ENCODE measurements at places on chromosomes 5 and 9. TPM values are rescaled to one million over a fixed set of nuclear protein-coding genes. Genes with fewer than 3 reads are reported as not detected.

- H3K36me3 ChIP-seq, result no peaks in the 10 kb centered on the region
- no peak overlapping the region for H3K4me3 ChIP-seq
- H3K4me1 ChIP-seq, result no peaks in the 10 kb centered on the region
- no peak overlapping the region for H3K27ac ChIP-seq
- DNase-seq, result no peak
Measured at GRCh38 chr5:175351126-175351525, 92.9 kb downstream of the DRD1 start.

- H3K27ac ChIP-seq, result no peak overlapping the region
- H3K27me3 ChIP-seq, result no peaks in the 10 kb centered on the region
- no peak for DNase-seq
- H3K4me1 ChIP-seq, result no peaks in the 10 kb centered on the region
- H3K36me3 ChIP-seq, result no peaks in the 10 kb centered on the region
- no peak overlapping the region for H3K4me3 ChIP-seq
Measured at GRCh38 chr9:85484235-85484634, 257.5 kb downstream of the AGTPBP1 start.

TLX3 gene
- total RNA-seq, result not detected

DNA sequence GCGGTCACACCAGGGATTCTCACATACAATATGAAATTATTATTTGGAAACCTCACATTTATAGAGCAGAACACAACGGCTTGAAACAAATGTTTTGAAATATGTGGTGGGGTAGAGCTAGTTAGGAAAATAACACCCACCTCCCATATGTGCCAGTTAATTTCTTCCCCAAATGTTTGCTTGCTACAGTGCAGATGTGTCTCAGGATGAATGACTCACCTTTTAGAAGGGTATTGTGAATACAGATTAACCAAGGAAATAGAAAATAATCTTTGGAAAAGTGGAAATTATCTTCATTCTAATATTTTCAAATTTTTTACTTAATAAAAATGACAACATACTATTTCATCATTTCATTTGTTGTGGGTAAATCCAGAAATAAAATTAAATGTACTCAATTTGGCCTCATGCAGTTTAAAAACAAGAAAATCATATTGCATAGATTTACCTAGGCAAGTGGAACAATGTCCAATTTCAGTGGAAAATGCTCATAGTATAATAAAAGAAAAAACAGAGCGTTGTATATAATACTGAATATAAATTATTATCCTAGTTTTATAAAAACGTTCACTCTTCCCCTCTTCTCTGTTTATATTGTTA, 39.3 kb upstream of the RICTOR start:
- DNase-seq, result no peak
- no peak overlapping the region for H3K27ac ChIP-seq
- H3K4me3 ChIP-seq, result no peak overlapping the region

DNA sequence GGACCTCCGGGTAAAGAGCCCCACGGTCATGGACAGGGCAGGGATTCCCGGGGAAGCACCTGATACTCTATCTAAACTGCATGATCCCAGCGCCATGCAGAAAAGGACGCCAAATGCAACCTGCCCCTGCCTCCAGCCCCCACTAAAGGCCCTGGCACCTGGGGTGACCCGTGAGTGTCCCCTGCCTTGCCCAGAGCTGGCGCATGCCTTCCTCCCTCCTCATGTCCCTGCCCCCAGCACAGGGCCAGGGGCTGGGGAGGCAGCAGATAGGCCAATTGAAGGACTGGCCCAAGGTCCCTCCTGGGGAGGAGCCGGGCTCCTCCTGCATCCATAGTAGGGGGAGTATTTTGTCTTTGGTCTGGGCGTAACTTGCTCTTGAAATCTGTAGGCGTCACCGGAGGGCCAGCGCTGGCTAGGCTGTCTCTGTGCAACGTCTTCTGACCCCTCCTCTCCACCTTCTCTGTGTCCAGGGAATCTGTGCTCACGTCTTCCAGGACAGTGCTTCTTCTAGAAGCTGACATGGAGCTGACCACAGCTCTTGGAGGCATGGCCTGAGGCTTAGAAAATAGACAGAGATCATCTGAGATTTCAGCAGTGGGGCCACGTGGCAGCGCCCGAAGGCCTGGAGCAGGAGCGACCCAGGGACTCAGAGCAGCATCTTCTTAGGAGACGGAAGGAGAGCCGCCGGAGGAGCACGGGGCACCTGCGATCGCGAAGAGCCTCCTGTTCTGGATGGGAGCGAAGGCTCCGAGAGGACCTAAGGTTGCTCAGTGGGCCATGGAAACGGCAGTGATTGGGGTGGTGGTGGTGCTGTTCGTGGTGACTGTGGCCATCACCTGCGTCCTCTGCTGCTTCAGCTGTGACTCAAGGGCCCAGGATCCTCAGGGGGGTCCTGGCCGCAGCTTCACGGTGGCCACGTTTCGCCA, 660 bp downstream of the SPAAR start:
- no peak for DNase-seq
- H3K36me3 ChIP-seq, result no peaks in the 10 kb centered on the region
- no peaks in the 10 kb centered on the region for H3K27me3 ChIP-seq
- peaks cover 57% of the 10 kb centered on the region for H3K4me1 ChIP-seq
- peak overlapping the region; percentile 97 for H3K27ac ChIP-seq

DNA sequence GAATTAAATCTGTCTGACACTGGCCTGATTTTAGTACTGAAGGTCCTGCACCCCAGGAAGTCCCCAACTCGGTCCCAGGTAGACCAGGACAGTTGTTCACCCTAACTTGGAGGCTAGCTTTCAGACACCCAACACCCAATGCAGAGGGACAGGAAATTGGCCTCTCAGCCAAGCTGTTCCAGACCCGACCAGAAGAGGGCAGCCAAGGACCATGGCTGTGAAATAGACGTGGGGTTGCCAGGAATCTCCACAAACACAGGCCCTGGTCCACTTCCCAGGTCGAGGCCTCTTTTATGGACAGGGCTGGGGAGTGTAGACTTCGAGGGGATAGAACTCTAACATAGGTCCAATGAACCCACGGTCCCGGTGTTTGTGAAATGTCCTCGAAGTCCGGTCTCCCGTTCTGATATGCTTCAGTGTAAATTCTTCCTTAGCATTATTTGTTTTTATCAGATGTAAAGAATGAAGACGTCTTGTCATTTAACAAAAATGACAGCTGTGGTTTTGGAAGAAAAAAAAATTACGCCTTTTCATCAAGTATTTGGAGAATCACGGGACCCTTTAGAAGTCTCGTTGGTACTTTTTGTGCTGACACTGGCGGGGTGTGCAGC, 260.3 kb upstream of the ADAMTS16 start:
- no peaks in the 10 kb centered on the region for H3K27me3 ChIP-seq
- H3K36me3 ChIP-seq, result no peaks in the 10 kb centered on the region
- DNase-seq, result peak; percentile 79
- H3K4me1 ChIP-seq, result peaks cover 5% of the 10 kb centered on the region
- H3K27ac ChIP-seq, result no peak overlapping the region

ADAMTS2 gene
- total RNA-seq, result 51.6 TPM

GRCh38 chr5:53557386-53557785, 3.1 kb upstream of the NDUFS4 start:
- H3K27me3 ChIP-seq, result no peaks in the 10 kb centered on the region
- no peak overlapping the region for H3K4me3 ChIP-seq
- peaks cover 14% of the 10 kb centered on the region for H3K4me1 ChIP-seq
- DNase-seq, result no peak

DNA sequence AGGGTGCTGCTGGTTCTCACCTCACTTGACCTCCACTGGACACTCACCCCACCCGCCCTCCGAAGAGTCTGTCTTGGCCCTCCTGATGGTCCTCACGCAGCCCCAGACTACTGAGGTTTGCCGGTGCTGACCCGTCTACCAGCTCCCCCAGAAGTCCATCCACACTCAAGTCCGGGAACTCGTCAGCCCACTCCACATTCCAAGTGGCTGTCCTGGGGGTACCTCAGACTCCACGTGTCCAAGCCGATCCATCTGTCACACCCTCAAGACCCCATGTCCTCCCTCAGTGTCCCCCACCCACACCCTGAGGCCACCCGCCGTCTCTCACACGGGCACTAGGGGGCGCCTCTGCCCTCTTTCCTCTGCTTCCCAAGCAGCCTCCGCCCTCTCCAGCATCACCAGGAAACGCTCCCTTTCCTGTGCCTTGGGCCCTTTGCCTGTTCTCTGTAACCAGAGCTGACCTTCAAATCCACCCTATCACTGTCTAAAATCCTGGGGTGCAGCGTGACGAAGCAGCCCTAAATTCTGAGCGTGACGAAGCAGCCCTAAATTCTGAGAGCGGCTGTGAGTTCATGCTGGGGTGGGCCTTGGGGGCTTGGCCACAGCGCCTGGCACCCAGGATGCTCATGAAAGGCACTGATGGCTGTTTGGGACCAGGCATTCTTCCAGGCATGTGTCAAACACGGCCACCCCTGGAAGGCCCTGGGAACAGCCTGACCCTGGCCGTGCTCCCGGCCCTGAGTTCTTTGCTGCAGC, 95.7 kb downstream of the KCNT1 start:
- DNase-seq, result no peak
- no peak overlapping the region for H3K4me3 ChIP-seq
- no peak overlapping the region for H3K27ac ChIP-seq
- H3K36me3 ChIP-seq, result no peaks in the 10 kb centered on the region

DNA sequence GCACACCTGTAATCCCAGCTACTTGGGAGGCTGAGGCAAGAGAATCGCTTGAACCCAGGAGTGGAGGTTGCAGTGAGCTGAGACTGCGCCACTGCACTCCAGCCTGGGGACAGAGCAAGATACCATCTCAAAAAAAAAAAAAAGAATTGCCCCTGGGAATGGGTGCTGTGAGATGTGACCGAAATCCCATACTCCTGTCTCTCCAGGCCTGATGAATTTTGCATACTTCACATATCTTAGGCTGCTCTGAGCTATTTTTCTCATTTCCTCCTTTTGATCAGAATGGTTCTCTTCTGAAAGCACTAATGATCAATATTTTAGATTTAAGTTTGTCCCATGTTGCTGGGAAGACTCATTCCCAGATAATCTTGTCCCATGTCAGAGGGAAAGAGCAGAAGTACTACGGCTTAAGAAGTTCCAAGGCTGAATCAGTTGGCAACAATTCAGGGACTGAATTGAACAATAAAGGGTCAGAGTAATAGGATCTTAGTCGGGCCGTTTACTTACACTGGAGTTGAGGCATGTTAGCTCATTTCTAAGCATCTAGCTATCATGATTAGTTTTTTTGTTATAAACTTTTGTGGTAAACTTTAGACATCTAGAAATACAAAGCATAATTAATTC, 44.2 kb upstream of the TENT2 start:
- no peak for DNase-seq
- H3K27ac ChIP-seq, result no peak overlapping the region
- H3K4me3 ChIP-seq, result no peak overlapping the region
- H3K36me3 ChIP-seq, result no peaks in the 10 kb centered on the region

DNA sequence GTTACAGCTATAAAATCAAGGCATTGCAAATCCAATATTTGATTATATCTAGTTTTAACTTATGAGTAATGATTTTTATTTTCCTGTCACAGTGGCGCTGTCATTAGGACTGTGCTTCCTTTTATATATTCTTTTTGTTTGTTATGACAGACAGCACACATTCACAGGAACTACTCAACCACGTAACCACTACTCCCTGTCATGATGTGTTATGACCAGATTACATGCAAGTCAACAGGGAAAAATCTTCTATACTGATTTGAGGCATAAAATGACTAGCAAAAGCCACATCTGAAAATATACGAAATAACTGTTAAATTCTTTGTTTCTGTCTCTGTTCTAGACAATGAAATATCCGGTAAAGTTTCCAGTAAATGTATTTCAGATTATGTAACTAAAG, 25.4 kb downstream of the SREK1 start:
- DNase-seq, result no peak
- H3K27ac ChIP-seq, result no peak overlapping the region
- H3K4me3 ChIP-seq, result no peak overlapping the region

DNA sequence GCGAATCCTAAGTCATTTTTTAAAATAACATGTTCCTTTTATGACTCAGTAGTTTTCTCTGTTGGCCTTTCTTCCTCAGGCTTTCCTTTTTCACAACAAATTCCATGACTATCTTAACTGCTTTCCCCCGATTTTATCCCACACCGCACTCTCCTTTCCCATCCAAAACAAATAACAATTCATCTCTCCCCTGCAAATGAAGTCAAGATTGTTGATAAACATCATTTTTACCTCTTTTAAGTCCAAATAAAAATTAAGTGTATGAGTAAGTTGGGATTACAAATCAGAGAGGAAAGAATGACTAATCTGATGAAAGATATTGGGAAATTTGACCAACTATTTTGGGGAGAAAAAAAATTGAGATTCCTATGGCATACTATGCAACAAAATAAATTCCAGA, 47.3 kb downstream of the SEC61B start:
- no peak overlapping the region for H3K27ac ChIP-seq
- DNase-seq, result no peak
- no peaks in the 10 kb centered on the region for H3K4me1 ChIP-seq
- no peaks in the 10 kb centered on the region for H3K36me3 ChIP-seq
- H3K4me3 ChIP-seq, result no peak overlapping the region

DNA sequence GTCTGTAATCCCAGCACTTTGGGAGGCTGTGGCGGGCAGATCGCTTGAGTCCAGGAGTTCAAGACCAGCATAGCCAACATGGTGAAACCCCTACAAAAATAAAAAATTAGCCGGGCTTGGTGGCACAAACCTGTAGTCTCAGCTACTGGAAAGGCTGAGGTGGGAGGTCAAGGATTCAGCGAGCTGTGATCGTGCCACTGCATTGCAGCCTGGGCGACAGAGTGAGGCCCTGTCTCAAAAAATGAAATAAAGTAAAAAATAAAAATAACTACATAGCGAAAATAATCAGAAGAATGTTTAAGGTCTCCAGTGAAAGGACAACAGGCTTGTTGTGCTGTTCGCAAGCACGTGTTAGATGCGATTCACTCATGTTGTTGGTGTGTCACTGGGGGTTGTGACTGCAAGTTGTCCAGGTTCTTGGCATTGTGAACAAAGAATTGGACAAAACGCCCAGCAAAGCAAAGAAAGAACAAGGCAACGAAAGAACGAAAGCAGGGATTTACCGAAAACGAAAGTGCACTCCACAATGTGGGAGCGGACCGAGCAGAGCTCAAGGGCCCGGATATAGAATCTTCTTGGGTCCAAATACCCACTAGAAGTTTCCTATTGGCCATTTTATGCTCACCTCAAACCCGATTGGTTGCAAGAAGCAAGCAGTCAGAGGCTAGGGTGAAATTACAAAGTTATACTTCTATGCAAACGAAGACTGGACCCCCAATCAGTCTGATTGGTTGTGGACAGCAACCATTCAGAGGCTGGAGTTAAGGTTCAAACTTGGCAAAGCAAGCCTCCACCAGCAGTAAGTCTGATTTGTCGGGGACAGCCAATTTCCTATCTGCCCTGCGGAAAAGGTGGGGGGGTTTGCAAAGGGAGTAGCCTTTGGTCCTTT, 844 bp upstream of the MCCC2 start:
- H3K27ac ChIP-seq, result peak overlapping the region; percentile 79
- H3K4me1 ChIP-seq, result peaks cover 13% of the 10 kb centered on the region
- H3K27me3 ChIP-seq, result no peaks in the 10 kb centered on the region
- peak overlapping the region; percentile 71 for H3K4me3 ChIP-seq

- H3K4me3 ChIP-seq, result no peak overlapping the region
- no peaks in the 10 kb centered on the region for H3K27me3 ChIP-seq
- H3K4me1 ChIP-seq, result no peaks in the 10 kb centered on the region
- no peaks in the 10 kb centered on the region for H3K36me3 ChIP-seq
Measured at GRCh38 chr9:91933556-91934352, 16.3 kb downstream of the ROR2 start.

- no peak overlapping the region for H3K4me3 ChIP-seq
- DNase-seq, result no peak
- H3K36me3 ChIP-seq, result no peaks in the 10 kb centered on the region
Measured at GRCh38 chr5:135930949-135931295, 23.9 kb downstream of the LECT2 start.

- H3K36me3 ChIP-seq, result peaks cover 42% of the 10 kb centered on the region
- H3K27ac ChIP-seq, result no peak overlapping the region
- peaks cover 7% of the 10 kb centered on the region for H3K4me1 ChIP-seq
- DNase-seq, result no peak
- H3K27me3 ChIP-seq, result no peaks in the 10 kb centered on the region
Measured at GRCh38 chr9:91328186-91328585, 33.5 kb downstream of the AUH start.
